ENCODE measurements at places on chromosomes 1 and 21.

DNA sequence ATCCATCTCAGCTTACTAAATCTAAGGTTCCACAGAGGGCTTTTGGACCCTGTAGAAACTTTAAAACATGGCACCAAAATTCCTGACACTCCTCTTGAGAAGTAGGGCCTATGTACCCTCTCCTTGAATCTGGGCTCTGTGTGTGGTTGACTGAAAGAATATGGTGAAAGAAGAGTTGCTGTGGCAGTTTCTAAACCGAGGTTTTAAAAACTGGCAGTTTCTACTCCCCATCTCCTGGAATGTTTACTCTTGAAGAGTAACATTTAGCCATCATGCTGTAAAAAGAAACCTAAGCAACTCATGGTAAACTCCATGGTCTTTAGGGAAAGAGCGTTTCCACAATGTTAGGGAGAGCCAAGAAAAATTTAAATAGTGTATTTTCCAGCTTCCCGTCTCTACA is 4.6 kb upstream of the CMPK1 start:
- no peak for DNase-seq

GRCh38 chr1:180210008-180210620 is 19.9 kb upstream of the LHX4 start:
- no peak for DNase-seq

- DNase-seq, result no peak
Observed at GRCh38 chr1:207944571-207944970, 33.6 kb upstream of the CD34 start.

DNA sequence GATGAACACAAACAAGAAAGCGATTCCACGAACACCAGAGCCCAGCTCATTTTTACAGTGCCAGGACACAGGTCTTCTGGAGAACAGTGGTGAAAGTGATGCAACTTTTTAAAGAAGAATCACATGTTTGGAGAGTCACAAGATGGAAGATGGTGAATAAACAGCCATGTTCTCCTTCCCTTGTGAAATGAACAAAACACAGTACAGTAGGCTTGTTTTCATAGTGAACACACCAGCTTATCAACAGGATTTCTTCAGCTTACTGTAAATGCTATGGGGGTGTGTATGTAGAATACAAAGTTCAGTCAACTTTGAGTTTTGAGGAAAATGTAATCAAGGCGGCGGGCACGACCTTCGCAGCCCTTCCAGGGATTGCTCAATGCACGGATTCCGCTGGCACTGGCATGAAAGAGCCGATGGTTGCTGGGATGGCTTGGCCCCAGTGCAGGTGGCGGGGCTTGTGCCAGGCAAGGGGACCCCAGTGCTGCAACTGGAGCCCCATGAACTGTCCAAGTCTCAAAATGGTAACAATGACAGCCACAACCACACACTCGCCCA is 9.7 kb downstream of the TMPRSS3 start:
- no peak for DNase-seq

DNA sequence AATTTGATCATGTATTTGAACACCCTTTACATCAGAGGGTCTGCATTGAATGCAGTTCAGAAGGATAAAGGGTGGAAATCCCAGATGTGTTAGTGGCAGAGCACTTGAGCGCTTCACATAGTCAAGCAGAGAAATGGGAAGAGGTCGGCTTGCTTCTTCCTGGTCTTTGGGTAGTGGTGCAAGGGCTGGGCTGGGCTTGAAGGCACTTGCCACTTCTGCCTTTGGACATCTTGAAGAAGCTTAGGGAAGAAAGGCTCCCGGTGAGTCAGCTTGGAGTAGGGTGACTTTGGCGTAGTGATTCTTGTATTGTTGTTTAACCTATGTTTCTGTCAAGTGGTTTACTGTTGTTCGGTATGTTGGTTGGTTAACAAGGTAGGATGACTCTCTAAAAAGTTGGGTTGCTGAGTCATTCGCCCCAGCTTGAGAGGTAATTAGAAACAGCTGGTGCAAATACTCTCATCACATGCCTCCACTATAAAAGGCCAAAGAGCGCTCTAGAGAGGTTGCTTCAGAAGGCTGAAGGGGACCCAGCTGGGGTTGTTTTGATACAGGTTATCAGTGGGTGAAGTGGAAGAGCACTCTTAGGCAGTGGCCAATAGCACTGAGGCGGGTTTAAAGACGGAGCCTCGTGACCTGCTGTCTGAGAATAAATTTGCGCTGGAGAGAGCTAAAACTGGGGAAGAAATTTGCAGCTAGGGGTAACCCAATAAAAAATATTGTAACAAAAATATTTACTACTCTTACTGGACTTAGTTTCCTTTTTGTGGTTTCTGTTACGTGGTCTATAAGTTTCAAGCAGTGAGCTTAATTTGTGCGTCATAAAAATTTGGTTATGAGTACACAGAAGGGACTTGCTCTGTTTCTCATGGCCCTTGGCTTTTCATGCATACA is 1.4 kb downstream of the BACH1 start:
- no peak for DNase-seq

GRCh38 chr1:241413386-241413785 is 56.4 kb upstream of the RGS7 start:
- DNase-seq, result no peak

DNA sequence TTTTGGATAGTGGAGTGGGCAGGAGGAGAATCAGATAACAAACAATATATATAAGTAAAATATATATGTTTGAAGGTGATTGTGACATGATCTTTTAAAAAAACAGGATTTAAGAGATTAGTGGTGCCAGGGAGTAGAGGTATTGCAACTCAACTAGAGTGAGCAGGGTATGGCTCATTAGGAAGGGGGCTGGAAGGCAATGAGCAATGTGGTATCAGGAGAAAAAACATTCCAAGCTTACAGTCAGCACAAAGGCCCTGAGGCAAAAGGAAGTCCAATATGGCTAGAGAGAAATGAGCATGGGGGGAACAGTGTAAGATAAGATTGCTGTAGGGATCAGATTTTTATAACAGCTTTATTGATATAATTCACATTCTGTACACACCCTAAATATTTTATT is 5.3 kb upstream of the GADD45A start:
- DNase-seq, result no peak

GRCh38 chr1:32830092-32830852 is 12.8 kb downstream of the S100PBP start:
- no peak for DNase-seq

DNA sequence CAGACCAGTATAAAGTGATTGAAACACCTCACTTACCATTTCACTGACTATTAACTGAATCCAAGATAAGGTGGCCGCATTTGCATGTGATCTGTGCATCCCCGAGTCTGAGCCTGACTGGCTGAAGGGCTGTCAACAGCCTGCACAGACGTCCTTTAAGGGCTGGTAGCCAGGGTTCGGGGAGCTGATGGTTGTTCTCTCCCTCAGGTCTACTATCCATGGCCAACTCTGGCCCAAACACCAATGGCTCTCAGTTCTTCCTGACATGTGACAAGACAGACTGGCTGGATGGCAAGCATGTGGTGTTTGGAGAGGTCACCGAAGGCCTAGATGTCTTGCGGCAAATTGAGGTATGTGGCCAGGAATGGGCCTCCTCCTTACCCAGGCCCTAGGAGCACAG is 14.0 kb downstream of the PPIE start:
- DNase-seq, result no peak

- DNase-seq, result no peak
Observed at GRCh38 chr21:29258626-29259338, 39.9 kb upstream of the BACH1 start.

DNA sequence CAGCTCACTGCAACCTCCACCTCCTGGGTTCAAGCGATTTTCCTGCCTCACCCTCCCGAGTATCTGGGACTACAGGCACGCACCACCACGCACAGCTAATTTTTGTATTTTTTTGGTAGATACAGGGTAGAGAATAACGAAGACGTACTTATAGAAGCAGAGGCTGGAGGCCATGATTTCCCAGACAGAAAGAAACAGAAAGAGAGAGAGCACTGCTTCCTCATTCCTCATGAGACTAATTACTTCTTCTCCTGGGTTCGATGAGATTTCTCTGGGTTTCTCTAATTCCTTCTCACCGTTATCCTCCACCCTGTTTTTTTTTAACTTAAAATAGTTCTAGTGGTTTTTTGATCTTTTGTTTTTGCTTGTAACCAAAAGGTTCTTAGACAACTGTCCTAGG is 23.4 kb upstream of the PTP4A2 start:
- no peak for DNase-seq

DNA sequence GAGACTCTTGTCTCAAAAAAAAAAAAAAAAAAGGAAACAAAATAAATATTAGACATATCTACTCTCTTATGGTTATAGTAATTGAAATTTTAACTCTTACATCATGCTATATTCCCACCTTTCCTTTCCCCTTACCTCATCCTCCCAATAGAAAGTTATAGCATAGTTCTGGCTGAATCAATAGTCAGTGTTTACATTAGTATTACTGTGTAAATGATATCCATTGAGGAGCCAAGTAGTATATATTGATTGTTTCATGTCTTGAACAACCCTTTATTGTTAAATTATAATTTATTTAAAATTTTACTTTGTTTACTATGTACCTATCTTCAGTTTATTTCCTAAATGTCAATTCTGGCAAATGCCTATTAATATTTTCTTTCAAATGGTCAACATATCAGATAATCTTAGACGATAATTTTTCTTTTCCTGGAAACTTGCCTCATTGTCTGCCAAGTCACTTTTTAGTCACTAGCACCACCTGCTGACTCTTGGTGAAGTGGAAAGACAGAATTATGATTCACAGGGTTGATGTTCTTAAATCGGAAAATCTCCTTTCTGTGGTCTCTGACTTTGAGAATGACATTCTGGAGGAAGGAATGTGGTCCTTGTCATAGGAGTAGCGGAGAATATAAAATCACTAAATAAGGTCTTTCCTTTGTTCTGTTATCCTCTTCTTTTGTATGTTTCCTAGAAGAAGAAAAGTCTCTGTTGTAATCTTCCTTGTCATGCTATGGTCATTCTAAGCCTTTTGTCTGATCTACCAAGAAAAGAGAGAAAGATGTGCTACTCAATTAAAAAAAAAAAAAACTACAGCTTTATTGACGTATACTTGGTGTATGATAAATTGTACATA is 8.6 kb downstream of the HJV start:
- peak; percentile 34 for DNase-seq

DNA sequence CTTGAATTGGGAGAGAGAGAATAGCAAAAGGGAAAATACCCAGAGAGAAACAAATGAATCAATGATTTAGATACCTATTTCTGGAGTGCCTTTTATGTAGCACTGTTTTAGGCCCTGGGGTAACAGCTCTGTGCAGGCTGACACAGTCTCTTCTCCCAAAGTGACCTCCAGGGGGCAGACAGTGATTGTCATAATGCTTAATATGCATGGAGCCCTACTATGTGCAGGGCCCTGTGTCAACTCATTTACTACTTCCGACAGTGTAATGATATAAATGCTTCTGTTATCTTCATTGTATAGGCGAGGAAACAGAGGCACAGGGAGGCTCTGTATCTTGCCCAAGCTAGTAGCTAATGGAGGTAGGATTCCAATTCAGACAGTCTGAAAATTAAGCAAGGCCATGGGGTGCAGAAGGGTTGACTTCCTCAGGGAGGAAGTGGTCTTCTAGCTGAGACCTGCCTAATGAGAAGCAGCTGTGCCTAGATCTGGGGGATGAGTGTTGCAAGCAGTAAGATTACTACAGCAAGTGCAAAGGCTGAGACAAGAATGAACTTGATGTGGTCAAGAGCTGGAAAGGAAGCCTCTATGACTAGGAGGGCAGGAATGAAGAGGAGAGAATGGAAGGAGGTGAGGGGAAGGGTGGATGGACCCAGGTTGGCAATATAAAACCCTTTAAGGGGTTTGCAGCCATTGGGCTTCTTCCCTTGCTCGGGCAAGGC is 16.2 kb upstream of the SERINC2 start:
- DNase-seq, result no peak

- DNase-seq, result no peak
Observed at GRCh38 chr1:5509664-5510452, 482.4 kb downstream of the NPHP4 start.

DNA sequence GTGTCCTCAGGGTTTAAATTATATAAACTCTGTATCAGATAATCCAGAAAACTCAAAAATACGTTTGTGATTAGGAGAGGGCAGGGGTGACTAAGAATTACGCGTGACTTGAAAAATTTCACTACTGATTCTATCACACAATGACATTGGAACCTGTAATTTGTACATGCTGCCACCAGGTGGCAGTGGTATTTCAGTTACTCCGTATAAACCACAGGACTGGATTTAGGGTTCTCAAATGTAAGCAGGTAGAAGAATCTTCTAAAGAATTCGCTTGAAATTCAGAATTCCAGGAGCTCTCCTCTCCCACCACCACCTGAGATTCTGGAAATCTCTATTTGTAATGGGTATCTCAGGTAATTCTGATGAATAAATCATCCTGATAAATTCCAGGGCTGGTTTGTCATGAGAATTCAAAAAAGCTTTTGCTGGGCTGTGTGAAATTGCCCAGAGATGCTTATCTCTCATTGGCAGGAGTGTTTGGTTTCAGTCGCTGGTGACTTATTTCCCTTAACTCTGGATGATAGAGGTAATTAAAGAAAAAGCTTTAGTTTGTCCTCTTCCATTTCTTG is 1.7 kb upstream of the KRTAP7-1 start:
- no peak for DNase-seq

DNA sequence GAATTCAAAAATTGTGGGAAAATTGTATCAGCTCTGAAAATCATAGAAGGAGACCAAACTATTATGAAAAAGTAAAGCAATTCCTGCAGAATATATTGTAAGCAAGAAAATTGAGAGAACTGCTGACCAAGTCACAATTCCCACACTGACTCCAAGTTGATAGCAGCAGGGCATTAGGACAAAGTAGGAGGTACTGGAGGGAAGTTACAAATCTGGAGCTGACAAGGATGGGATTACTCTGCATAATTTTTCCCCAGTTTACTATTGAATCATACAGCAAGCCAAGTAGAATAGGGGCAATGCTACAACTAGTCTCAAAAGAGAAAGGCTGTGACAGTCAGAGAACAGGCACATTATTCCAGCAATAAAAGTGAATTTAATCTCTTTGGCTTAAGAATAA is 161.3 kb upstream of the USP25 start:
- DNase-seq, result no peak

DNA sequence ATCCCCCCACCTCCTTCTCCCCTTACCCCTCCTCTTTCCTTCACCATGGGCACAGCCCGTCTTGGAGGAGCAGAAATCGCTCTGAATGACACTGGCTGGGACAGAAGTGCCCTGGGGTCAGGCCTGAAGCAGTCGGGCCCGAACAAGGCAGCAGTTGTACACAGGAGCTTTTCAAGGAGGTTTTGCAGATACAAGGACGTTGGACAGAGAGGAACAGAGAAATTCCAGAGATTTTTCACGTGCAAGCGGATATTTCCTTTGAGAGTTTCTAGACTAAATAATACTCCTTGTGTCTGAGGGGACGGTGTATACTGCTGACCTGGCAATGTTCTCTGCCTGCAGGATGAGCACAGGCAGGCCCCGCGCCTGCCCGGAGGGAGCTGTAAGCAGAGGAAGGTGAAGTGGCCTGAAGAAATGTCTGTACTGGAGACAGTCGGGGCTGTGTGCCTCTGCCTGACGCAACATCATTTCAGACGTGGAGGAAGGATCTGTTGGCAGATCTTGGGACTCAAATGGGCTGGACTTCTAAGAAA is 95.3 kb upstream of the SLC25A33 start:
- no peak for DNase-seq
